CD8-positive, alpha-beta memory T cell (primary cell): ENCODE measurements at places on chromosomes 13 and 19. TPM values are rescaled to one million over a fixed set of nuclear protein-coding genes. Genes with fewer than 3 reads are reported as not detected.

Gene RYR1
- total RNA-seq, result 3.3 TPM

DNA sequence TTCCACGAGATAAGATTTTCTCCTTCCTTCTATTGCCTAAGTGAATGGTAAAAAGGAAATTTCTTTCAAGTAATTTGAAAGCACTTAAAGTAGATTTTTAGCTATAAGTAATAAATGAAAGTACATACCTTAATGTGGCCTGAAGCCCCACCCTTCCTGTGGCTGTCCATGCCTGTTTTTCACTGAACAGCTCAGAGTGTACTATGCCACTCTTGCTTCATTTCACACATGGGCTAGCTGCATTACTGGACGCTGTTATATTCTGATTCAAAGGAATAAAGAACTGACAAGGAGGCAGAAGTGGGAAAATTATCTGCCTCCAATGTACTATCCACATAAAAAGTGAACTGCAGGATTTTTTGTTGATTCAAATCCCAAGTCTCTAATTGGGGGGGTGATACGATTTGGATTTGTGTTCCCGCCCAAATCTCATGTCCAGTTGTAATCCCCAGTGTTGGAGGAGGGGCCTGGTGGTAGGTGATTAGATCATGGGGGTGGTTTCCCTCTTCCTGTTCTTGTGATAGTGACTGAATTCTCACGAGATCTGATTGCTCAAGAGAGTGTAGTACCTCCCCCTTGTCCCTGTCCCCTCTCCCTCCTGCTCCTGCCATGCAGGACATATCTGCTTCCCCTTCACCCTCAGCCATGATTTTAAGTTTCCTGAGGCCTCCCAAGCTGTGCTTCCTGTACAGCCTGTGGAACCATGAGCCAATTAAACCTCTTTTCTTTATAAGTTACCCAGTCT lies 154.7 kb upstream of the SGCG start:
- DNase-seq, result no peak

Gene PTH2
- total RNA-seq, result not detected

Gene C2CD4C
- not detected for total RNA-seq

- no peak for DNase-seq
Observed at GRCh38 chr13:110964229-110965037, 49.6 kb upstream of the ANKRD10 start.

Gene SELENOV
- total RNA-seq, result not detected

DNA sequence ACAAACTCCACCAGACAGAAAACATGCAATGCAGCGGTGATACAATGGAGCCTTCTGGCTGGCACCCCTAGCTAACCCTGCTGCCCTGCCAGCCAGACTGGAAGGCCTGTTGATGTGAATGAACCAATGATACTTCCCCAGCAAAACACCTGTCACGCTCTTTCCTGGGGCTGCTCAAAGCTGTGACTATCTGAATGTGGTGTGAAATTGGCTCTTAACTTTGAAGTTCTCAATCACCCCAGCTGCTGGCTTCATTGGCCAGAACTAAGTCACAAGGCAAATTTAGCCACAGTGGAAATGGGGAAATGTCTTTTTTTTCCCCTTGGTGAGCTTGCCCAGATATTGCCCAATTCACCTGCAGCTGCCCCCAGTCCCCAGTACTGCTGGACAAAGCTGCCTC lies 147.3 kb downstream of the SLC7A1 start:
- DNase-seq, result no peak

- DNase-seq, result no peak
Observed at GRCh38 chr13:57631596-57632275, at the start of gene PCDH17. PCDH17 (plus strand) TSS chr13:57631744; CDS start chr13:57632547, 803 bp downstream.

GRCh38 chr13:112200200-112200599 lies 133.3 kb downstream of the SOX1 start:
- no peak for DNase-seq

Gene CDX2
- total RNA-seq, result not detected

GRCh38 chr13:39766464-39767158 lies 111.1 kb downstream of the COG6 start:
- no peak for DNase-seq

DNA sequence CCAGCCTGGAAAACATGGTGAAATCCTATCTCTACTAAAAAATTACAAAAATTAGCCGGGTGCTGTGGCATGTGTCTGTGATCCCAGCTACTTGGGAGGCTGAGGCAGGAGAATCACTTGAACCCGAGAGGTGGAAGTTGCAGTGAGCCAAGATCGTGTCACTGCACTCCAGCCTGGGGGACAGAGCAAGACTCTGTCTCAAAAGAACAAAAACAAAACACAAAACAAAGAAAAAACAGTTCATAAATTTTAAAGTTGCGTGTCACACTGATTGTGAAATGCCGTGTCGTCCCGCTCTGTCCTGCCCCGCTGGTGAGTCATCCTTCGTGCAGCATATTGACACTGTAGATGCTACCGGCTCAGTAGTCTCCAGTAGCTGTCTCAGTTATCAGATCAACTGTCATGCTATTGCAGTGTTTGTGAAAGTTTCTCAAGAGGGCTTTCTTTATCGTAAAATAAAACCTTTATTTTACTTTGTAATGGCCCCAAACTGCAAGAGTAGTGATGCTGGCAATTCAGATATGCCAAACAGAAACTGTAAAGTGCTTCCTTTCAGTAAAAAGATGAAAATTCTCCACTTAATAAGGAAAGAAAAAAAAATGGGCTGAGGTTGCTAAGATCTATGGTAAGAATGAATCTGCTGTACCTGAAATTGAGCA lies 36.4 kb upstream of the IGFL1 start:
- DNase-seq, result no peak

Gene PROZ
- total RNA-seq, result not detected
